ENCODE measurements at places on chromosomes 12 and 14. TPM values are rescaled to one million over a fixed set of nuclear protein-coding genes. Genes with fewer than 3 reads are reported as not detected.

Gene CMA1
- total RNA-seq: not detected

Gene WDHD1
- total RNA-seq: 8.6 TPM

Gene KRT4
- total RNA-seq: under 0.01 TPM

Gene SLC4A8
- total RNA-seq: 3.3 TPM

Gene KRT3
- total RNA-seq: not detected

Gene MAP3K12
- 37.8 TPM for total RNA-seq

Gene PTPRR
- total RNA-seq: under 0.01 TPM

Gene MYF6
- total RNA-seq: under 0.01 TPM

Gene ANKRD33
- under 0.01 TPM for total RNA-seq

Gene TEX22
- total RNA-seq: 0.51 TPM

Gene BRAP
- 19.0 TPM for total RNA-seq

Gene DIO3
- total RNA-seq: 1.0 TPM

Measured in fibroblast of lung (primary cell).